ENCODE measurements at places on chromosomes 13 and 19.

DNA sequence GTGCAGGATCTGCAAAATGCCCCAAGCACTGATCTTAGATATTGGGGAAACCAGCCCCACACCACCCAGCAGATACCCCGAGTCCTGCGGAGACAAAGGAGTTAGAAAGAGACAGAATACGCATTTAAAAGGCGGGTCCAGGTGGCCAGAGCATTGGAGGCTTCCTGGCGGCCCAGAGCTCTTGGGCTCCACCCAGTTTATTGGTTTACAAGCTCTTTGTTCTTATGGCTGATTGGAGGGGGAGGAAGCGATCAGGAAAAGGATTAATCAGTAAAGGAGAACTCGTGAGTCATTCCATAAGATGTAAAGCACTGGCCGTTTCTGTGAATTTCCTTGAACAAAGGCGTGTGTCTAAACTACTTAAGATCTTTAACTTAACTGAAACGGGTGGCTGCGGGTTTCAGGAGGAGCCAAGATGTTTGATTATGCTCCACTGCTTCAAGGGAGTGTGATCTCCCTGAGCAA lies 926 bp downstream of the ZNF587 start:
- no peak for DNase-seq

DNA sequence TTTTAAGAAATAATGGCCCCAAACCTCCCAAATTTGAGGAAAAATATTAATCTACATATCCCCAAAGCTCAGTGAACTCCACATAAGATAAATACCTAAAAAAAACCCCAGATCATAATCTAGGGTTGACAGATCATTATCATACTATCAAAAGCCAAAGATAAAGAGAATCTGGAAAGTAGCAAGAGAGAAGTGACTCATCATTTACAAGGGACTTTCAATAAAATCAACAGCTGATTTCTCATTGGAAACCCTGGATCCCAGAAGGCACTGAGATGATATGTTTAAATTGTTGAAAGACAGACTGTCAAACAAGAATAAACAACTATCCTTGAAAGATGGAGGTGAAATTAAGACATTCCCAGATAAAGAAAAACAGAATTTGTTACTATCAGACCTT lies 199.3 kb downstream of the KCNRG start:
- no peak for DNase-seq

GRCh38 chr13:38518328-38518727 lies 168.5 kb upstream of the FREM2 start:
- no peak for DNase-seq

GRCh38 chr13:113533161-113533840 lies 42.8 kb upstream of the DCUN1D2 start:
- no peak for DNase-seq

DNA sequence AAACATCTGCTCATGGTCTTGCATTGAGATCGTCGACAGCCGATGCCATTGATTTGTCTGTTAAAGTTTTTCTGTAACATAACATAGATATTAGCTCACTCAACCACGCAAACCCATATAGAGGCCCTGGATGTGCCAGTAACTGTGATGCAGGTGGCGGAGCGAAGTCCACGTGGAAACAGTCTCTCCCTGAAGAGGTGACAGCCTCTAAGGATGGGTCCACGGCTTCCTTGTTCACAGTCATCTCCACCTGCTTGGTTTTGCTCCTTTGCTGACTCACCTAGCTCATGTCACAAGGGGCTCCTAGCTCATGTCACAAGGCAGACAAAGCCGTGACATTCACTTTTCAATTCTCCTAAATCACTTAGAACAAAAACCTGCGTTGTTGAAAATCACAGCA lies 42.4 kb upstream of the FARP1 start:
- DNase-seq = no peak

DNA sequence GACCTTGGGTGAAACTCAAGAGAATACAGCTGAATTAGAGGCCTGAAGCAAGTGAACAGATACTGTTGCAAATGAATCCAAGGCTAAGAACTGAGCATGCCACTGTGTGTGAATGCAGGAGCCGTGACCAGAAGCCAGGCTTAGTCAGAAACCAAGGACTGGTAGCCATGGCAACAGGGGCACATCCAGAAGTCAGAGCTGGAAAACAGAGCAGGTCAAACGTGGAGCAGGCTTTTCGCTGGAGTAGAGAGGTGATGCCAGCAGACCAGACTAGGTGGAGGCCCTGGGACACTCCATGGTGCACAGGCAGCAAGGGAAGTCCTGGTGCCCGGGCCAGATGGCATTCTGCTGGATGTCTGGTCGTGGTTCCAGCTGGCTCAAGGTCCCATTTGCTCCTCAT lies 564.1 kb downstream of the PCDH9 start:
- DNase-seq = peak; percentile 49
